T-cell (primary cell): ENCODE measurements at places on chromosomes 2 and 18.

DNA sequence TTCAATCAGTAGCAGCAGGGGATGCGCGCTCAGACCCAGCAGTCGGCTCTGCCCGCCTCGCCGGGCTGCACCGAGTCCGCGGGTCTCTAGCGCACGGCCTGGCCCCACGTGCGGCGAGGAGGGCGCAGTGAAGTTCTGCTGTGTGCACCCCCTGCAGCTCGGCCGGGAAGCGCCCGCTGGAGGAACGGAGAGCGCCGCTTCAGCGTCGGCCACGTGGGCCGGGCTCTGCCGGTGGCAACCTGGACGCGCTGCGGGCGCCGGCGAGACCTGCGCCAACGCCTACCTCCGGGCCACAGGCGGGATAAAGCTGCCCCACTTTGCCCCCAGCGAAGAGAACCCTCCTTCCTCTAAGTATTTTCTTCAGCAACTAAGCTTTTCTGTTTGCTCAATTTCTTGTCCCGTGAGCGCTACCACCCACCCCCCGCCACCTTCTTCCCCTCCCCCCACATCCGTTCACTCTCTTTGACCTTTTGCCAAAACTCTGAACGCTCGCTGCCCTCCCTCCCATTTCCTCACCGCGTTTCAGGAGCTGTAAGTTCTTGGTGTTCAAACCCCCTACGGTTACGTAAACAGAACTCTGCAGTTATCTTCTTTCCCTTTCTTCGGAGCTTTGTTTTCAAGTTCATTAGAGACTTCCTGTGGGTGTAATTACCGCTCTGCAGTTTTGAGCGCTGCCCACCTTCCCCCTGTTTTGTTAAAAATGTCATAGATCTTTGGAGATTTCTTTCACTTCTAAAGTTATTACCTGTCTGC, 42.6 kb upstream of the EDAR start:
- H3K4me3 ChIP-seq: peak overlapping the region; percentile 55
- peaks cover 76% of the 10 kb centered on the region for H3K4me1 ChIP-seq
- H3K27me3 ChIP-seq: no peaks in the 10 kb centered on the region
- no peaks in the 10 kb centered on the region for H3K36me3 ChIP-seq

- no peak for DNase-seq
- no peak overlapping the region for H3K27ac ChIP-seq
- H3K4me3 ChIP-seq: no peak overlapping the region
- no peaks in the 10 kb centered on the region for H3K4me1 ChIP-seq
- H3K27me3 ChIP-seq: peaks cover 3% of the 10 kb centered on the region
Measured at GRCh38 chr2:105629634-105630033, 115.1 kb upstream of the NCK2 start.

DNA sequence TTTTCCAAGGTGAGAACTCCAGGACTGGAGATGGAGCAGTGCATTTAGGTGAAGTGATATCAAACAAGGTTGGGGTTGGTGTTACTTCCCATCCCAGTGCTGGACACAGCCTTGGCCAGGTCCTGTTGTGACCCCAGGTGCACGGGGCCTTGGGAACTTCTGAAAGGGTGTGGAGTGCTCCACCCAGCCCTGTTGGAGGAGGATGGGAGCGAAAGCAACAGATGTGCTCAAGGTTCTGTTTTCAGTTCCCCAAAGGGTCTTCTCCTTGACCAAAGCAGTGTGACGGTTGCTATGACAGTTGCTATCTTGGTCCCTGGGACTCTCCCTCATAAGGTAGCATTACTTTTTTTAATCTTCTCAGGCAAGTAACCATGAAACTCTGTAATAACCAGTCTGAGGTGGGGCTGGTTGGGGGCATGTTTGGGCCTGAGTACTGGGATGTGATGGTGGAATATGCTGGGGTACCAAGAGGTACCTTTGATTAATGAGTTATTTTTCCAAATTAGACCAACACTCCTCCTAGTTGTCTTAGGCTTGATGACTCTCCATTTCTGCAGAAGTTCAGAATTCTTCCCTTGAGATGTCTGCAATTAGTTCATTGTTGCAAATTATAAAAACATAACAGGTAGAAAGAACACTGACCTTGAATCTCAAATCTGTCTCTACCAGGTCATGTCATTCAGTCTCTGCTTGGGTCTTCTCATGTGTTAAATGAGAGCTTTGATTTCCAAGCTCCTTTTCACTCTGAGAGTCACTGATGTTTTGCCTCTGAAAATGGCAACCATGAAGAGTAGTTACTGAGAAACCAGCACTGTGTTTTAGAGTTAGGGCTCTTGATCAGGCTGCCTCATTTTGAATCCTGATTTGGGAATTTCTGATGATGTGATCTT, 154.5 kb downstream of the RPIA start:
- DNase-seq: no peak
- H3K4me3 ChIP-seq: no peak overlapping the region
- H3K36me3 ChIP-seq: no peaks in the 10 kb centered on the region
- peaks cover 7% of the 10 kb centered on the region for H3K27me3 ChIP-seq
- peak overlapping the region; percentile 7 for H3K27ac ChIP-seq

DNA sequence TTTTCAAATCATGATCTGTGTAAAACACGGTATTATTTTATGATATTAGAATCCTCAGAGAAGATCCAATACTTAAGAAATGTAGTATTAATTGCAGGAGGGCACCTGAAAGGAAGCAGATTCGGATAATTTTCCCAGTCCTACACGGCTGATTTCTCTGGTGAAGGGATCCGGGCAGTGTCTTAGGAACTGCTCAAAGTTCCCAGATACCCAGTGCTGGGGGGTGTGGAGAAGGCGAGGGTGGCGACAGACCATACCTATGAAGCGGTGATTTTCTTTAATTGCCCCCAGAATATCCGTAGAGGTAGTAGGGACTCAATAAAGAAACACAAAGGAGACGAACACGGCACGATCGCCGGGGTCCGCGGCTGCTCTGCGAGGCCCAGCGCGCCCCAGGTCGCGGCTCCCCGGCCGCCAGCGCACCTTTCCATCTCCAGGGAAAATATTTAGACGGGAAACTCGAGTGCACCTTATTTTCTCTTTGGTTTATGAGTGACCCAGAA, 1.4 kb upstream of the SOX11 start:
- DNase-seq: no peak
- H3K27me3 ChIP-seq: peaks cover 30% of the 10 kb centered on the region
- H3K4me3 ChIP-seq: no peak overlapping the region
- no peaks in the 10 kb centered on the region for H3K36me3 ChIP-seq

DNA sequence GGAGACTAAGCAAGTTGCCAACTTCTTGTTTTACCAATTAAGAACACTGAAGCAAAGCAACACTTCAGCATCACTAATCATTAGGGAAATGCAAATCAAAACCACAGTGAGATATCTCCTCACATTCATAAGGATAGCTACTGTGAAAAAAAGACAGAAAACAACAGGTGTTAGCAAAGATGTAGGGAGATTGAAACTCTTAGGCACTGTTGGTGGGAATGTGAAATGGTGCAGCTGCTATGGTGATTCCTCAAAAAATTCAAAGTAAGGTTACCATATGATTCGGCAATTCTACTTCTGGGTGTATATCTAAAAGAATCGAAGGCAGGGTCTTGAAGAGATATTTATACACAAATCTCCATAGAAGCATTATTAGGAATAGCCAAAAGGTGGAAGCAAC, 8.6 kb upstream of the PRKD3 start:
- H3K36me3 ChIP-seq: no peaks in the 10 kb centered on the region
- no peak overlapping the region for H3K27ac ChIP-seq
- no peak overlapping the region for H3K4me3 ChIP-seq
- peaks cover 11% of the 10 kb centered on the region for H3K27me3 ChIP-seq
- DNase-seq: no peak
- H3K4me1 ChIP-seq: no peaks in the 10 kb centered on the region

DNA sequence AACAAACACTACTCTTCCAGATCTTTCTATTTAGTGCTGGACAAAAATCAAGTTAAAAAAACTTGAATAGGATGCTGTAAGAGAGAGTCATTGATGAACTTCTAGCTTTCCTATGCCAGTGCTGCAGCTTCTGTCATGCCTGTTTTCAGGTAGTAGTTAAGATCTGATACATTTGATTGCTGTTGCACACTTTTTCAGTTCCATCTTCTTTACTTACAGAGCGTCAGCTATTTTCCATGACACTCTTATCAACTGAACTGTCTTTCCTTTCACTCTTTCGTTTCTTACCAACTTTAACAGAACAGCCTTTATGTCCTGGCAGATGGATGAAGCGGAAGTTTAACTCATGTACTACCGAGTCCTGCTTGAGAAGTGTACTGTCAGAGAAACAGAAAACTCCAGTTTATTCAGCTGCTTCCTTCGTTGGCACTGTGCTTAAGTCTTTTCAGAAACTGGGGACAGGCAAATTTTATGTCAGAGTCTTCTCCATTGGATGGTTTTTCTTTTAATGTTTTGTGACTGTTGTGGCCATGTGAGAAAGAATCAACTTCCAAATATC, 145.9 kb upstream of the KLHL14 start:
- H3K36me3 ChIP-seq: no peaks in the 10 kb centered on the region
- H3K27ac ChIP-seq: no peak overlapping the region
- no peak overlapping the region for H3K4me3 ChIP-seq
- H3K27me3 ChIP-seq: no peaks in the 10 kb centered on the region
- no peak for DNase-seq

DNA sequence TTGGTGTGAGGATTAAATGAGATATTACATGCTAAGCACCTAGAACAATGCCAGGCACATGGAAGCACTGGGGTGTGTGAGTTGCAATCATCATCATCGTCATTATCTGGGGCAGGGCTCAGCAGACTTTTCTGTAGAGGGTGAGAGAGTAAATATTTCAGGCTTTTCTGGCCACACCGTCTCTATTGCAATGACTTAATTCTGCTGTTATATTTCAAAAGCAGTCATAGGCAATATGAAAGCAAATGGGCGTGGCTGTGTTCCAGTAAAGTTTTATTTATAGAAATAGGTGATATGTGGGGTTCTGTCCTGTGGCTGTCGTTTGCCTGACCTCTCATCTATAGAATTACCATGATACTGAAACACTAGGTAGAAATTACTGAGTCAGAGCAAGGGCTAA, 60.6 kb downstream of the IL1R2 start:
- no peaks in the 10 kb centered on the region for H3K36me3 ChIP-seq
- H3K4me3 ChIP-seq: no peak overlapping the region
- H3K4me1 ChIP-seq: no peaks in the 10 kb centered on the region
- H3K27ac ChIP-seq: no peak overlapping the region

GRCh38 chr2:40108851-40109250, 329.8 kb upstream of the THUMPD2 start:
- no peak for DNase-seq
- H3K4me3 ChIP-seq: no peak overlapping the region
- no peak overlapping the region for H3K27ac ChIP-seq

- no peak overlapping the region for H3K27ac ChIP-seq
- no peaks in the 10 kb centered on the region for H3K36me3 ChIP-seq
- peaks cover 2% of the 10 kb centered on the region for H3K27me3 ChIP-seq
- H3K4me1 ChIP-seq: no peaks in the 10 kb centered on the region
- H3K4me3 ChIP-seq: no peak overlapping the region
Measured at GRCh38 chr2:18362696-18363095, 197.8 kb downstream of the RDH14 start.

GRCh38 chr2:26292646-26293045, 47.9 kb downstream of the HADHB start:
- H3K4me1 ChIP-seq: no peaks in the 10 kb centered on the region
- H3K27ac ChIP-seq: no peak overlapping the region
- DNase-seq: no peak
- no peaks in the 10 kb centered on the region for H3K36me3 ChIP-seq
- H3K4me3 ChIP-seq: no peak overlapping the region

DNA sequence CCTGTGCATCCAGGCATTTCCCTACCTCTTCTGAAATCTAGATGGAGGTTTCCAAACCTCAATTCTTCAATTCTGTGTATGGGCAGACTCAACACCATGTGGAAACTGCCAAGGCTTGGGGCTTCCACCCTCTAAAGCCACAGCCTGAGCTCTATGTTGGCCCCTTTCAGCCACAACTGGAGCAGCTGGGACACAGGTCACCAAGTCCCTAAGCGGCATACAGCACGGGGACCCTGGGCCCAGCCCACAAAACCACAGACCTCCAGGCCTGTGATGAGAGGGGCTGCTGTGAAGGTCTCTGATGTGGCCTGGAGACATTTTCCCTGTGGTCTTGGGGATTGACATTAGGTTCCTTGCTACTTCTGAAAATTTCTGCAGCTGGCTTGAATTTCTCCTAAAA, 255.4 kb downstream of the TDRD15 start:
- no peak overlapping the region for H3K27ac ChIP-seq
- no peak overlapping the region for H3K4me3 ChIP-seq
- no peaks in the 10 kb centered on the region for H3K36me3 ChIP-seq
- H3K27me3 ChIP-seq: no peaks in the 10 kb centered on the region

DNA sequence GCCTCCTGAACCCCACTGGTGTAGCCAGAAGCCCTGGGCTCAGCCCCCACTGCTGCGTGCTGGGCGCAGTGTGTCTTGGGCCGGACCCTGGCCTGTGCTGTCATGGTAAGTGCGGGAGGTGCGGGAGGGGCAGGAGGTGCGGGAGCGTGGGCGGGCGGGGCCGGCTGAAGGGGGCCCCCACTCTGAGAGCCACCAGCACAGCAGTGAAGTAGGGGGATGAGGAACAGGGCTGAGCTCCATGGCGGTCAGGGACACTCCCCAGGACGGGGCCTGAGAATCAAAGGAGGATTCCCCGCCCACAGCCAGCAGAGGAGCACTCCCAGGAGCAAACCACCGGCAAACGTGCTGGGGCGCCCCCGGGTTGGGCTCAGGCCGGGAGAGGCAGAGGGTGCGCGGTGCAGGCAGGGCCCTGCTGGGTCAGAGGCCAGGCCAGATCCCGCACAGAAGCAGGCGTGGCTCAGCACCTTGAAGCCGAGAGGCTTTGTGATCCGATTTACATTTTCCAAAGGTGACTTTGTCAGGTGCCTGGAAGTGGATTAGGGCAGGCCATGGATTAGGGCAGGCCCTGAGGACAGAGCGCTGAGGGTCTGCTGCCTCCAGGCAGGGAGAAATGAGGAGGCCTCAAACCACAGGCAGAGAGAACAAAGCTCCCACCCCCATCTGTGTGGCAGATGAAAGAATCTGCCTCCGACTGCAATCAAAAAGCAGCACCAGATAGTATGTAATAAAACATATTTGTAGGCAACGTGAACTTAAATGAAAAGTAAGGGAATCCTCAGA, 152.0 kb upstream of the RAB6C start:
- no peaks in the 10 kb centered on the region for H3K36me3 ChIP-seq
- H3K27ac ChIP-seq: no peak overlapping the region
- no peak overlapping the region for H3K4me3 ChIP-seq
- no peaks in the 10 kb centered on the region for H3K4me1 ChIP-seq
- no peak for DNase-seq

DNA sequence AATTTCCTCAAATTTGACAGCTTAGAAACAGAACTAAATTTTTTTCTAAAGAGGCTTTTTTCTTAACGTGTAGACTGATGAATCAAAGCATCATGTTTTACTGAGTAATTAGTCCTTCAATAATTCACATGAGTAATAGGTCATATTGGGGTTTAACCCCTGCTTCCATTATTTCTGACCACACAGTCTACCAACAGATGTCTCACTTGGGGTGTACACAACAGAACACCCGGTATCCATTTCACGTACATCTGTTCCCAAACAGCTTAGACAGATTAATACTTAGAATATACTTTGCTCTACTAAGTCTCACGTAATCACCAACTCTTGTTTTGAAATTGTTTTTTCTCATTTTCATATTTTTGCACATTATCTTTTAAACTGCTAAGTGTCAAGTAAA, 14.8 kb downstream of the CERKL start:
- no peak for DNase-seq
- H3K4me3 ChIP-seq: no peak overlapping the region
- H3K4me1 ChIP-seq: no peaks in the 10 kb centered on the region
- H3K27me3 ChIP-seq: peaks cover 6% of the 10 kb centered on the region
- H3K27ac ChIP-seq: no peak overlapping the region
